ENCODE measurements at places on chromosomes 11 and 22.

GRCh38 chr11:1201395-1202153 is 21.3 kb upstream of the MUC5B start:
- no peak for DNase-seq

GRCh38 chr11:127632976-127633680 is 632.6 kb upstream of the KIRREL3 start:
- DNase-seq: no peak

GRCh38 chr11:46659908-46660307 is 40.5 kb downstream of the ARHGAP1 start:
- DNase-seq: no peak

- DNase-seq: no peak
Measured at GRCh38 chr22:42202048-42202447, 68.4 kb downstream of the TCF20 start.

DNA sequence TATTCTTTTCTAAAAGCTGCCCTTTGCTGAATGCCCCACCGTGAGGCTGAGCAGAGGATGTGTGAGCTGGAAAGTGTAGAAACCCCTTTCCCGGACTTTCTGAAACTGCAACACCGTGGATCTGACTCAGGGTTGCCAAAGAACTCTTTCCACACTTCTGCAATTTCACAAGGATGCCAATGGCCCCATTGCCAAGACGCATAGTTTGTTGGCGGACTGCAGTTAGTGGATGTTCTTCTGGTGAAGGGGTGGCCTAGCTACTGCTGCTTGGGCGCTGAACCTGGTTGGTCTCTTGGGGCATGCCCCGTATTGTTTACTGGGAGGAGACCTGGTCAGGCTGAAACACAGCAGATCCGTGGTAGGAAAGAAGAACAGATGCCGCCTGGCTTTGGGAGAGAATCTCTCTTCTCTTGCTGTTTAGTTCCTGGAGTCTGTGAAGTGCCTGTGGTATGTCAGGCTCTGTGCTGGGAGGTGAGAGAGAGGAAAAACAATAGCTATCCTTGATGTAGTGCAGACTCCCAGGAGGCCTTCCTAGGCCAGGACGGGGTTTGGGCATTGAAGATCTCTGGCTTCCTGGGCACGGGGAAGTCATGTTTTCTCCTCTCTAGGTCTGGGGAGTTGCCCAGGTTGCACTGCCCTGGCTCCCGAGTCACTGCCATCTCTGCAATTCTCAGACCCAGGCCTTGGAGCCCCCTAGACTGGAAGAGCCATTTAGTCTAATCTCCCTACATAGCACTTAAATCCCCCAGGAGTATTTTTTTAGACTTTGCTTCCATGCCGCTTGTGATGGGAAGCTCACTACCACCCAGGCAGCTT is 26.9 kb downstream of the CD82 start:
- DNase-seq: no peak

Data from kidney tubule cell (primary cell).